NCI-H2107 (cell line): ENCODE measurements at places on chromosomes 3 and 15.

DNA sequence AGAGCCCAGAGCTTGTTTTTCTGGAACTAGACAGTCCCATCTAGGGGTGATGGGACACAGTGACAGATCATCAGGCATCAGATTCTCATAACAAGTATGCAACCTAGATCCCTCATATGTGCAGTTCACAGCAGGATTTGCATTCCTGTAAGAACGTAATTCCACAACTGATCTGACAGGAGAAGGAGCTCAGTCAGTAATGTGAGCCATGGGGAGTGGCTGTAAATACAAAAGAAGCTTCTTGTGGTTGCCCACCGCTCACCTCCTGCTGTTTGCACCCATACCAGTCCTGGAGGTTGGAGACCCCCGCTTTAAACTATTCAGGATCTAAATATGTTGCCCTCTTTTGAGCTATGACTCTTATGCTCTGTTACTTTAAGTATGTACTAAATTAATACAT, 167.3 kb downstream of the ALCAM start:
- DNase-seq = no peak

- no peak for DNase-seq
Observed at GRCh38 chr15:74618841-74619596, 3.4 kb downstream of the CLK3 start.

GRCh38 chr3:194045289-194045688, 90.7 kb upstream of the HES1 start:
- no peak for DNase-seq

- DNase-seq = no peak
Observed at GRCh38 chr15:33094336-33094735, 100.2 kb downstream of the FMN1 start.

DNA sequence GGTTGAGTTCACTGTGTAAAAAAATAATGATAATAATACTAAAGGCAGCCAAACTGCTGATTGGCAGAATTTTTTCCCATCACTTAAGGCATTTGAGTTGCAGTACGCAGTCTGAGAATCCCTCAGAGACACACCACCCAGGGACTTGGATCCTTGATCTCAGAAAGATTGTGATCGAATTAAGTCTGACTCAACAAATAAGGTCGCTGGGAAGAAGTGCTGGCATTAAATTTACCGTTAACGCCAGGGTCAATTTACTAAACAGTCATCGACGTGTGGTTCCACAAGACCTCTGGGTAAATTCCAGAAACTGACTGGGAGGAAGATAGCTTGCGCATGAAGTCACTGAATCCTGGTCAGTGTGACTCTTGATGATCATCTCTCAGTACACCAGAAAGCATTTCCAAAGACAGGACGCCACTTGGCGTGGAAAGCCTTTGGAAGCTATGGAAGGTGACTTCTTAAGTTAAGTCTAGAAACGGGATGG, 48.3 kb upstream of the CGNL1 start:
- no peak for DNase-seq

- DNase-seq = no peak
Observed at GRCh38 chr3:142958707-142959106, 4.8 kb downstream of the PAQR9 start.

- no peak for DNase-seq
Observed at GRCh38 chr15:69624155-69624520, 171.5 kb downstream of the RPLP1 start.

GRCh38 chr3:195697582-195698324, 23.0 kb upstream of the MUC20 start:
- DNase-seq = no peak

GRCh38 chr15:56496635-56497034, 31.7 kb upstream of the MNS1 start:
- DNase-seq = peak; percentile 12

- DNase-seq = peak; percentile 14
Observed at GRCh38 chr15:48285329-48286214, 45.7 kb upstream of the DUT start.

DNA sequence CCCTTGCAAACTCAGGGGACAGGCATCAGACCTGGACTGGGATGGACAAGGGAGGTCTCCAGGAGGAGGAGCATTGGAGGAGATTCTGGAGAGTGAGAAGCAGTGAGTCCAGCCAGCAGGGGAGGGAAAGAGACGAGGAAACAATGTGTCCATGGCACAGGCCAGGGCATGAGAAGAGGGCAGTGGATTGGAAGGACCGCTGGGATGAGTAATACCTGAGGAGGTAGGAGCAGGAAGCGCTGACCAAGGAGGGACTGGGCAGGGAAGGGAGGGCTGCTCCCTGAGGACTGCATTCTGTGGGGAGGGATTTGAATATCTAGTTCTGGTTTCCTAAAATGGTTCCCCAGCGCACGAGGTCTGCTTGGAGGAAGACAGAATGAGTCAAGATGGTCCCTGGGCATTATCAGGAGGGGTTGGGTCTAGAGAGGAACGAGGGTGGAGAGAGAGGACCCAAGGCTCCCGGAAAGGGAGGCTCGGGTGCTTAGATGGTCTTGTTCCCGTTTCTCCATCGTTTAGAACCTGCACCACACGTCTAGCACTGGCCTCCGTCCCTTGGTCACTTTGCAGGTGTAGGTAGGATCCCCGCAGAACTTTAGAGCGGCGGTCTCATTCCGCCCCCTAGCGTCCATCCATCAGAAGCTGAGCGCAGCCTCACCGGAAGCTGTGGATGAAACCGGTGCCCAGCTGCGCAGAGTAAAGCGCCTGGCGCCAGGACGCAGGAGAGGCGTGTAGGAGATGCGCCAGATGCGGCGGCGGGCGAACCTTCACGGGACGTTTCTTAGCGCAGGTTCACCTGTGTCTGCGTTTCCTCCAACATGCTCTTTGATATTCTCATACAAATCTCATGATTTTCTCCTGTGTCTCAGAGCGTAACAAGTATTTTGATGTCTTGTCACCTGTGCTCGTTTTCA, 190.7 kb upstream of the NDN start:
- DNase-seq = no peak

DNA sequence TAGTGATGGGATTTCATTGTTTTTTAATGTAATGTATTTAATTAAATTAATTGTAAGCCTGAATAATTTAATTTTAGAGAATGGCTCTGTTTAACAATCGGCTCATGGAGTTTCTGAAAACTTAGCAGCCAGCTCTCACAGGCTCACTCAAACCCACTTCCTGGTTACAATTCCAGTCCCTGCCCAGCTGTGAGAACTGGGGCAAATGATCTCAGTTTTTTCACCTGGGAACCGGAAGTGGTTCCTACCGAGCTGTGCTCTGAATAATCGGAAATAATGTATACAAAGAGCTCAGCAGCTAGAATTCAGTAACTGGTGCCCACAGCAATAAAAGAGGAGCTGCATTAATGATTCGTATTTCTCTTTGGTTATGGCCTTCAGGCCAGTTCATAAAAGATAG, 244.3 kb upstream of the MCTP2 start:
- no peak for DNase-seq

DNA sequence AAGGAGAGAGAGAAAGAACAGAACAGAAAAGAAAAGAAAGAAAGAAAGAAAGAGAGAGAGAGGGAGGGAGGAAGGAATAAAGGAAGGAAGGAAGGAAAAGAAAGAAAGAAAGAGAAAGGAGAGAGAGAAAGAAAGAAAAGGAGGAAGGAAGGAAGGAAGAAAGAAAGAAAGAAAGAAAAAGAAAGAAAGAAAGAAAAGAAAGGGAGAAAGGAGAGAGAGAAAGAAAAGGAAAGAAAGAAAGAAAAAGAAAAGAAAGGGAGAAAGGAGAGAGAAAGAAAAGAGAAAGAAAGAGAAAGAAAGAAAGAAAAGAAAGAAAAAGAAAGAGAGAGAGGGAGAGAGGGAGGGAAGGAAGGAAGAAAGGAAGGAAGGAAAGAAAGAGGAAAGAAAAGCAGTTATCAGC, 108.8 kb downstream of the ARPP21 start:
- DNase-seq = no peak

- no peak for DNase-seq
Observed at GRCh38 chr3:175746308-175746707, 887.2 kb downstream of the NAALADL2 start.
